Activated naive CD4-positive, alpha-beta T cell (primary cell): ENCODE measurements at places on chromosomes 11 and 22.
A peak's percentile ranks its signal among the peaks of the same experiment; 100 is the strongest.

DNA sequence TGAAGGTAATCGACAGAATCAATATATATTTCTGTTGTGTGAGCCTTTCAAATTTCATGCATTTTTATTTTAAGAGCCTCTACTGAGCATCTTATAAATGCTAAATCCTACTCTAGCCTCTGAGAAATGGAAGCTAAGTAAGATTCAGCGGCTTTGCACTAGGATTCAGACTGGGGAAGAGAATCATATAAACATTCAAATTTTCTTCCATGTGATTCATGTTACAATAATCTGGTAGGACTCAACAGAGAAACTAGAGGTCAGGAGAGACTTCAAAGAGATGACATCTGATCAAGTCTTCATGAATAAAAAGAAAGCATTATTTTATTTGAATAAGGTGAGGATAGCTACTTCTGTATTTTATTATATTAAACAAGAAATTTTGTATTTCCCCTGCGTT, 538.9 kb downstream of the DLG2 start:
- no peak for DNase-seq

DNA sequence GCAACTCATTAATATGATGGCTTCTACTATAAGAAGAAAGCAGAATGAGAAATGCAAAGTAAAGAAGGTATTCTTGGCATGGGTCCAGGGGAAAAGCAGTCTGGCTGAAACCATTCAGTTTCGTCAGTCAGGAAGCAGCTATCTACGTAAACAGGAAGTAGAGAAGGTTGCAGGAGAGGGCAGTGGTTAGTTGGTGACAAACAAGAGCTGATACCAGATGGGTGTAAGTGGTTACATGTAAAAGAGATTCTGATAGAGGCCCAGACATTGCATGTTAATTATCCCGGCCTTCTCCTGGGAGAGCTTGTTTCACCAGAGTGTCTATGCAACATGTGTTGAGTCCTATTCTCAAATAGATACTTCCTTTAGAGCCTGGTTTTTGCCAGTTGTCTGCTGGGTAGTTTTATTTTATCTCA, 58.4 kb upstream of the PSMA1 start:
- DNase-seq = peak; percentile 31

GRCh38 chr22:31248138-31248745, 36.1 kb downstream of the LIMK2 start:
- peak; percentile 14 for DNase-seq

DNA sequence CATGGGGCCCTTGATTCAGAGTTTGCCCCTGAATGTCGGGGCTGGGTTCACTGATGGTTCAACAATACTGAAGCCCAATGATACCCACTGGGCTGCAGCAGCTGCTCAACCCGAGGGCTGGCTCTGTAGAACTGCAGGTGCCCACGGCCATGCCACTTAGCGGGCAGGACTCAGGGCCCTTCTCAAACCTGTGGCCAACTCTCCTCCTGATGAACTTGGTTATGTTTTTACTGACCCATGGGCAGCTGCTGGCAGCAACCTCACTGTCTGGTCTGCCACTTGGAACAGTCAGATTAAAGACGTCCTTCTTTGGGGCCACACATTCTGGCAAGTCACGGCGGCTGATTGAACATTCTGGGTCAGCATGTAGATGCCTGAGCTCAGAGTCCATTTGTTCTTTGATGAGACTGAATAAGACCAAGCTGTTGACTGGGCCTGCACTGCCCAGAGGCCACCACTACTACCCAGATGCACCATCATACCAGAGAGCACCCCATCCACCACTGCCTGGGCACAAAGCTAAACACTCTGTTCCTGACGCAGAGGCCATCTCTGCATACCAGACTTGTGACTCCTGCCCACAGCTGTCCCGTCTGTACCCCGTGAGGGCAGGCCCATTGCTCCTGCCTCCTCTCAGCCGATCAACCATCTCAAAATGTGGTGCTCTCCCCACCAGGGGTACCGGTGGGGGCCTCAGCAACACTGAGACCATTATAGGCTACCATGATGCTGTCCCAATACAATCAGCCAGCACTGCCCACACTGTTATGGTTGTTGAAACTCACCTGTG, 67.8 kb downstream of the SHANK2 start:
- DNase-seq = no peak
